Parietal lobe (tissue), 2 donors: ENCODE measurements at places on chromosomes 2 and 18. TPM values are rescaled to one million over a fixed set of nuclear protein-coding genes. Genes with fewer than 3 reads are reported as not detected.

CYP27C1 gene
- total RNA-seq: 3.1 TPM

SCN2A gene
- 174 TPM for total RNA-seq

UGT1A8 gene
- total RNA-seq: not detected

COL3A1 gene
- 19.1 TPM for total RNA-seq

MARS2 gene
- total RNA-seq: 14.1 TPM

MARCHF7 gene
- 165 TPM for total RNA-seq

CLEC4F gene
- total RNA-seq: not detected

ALPI gene
- total RNA-seq: not detected

FAM110C gene
- total RNA-seq: 2.8 TPM

MC4R gene
- total RNA-seq: 1.3 TPM

FOXD4L1 gene
- total RNA-seq: 0.63 TPM

PJVK gene
- total RNA-seq: 11.0 TPM

CRYGD gene
- total RNA-seq: not detected

SERPINB2 gene
- not detected for total RNA-seq

IL18R1 gene
- total RNA-seq: 0.63 TPM

SELENOI gene
- total RNA-seq: 69.2 TPM

COMMD1 gene
- 48.5 TPM for total RNA-seq

TXNDC2 gene
- total RNA-seq: not detected

PARD3B gene
- 8.8 TPM for total RNA-seq

CYTIP gene
- 2.5 TPM for total RNA-seq

RFX8 gene
- total RNA-seq: not detected

TFCP2L1 gene
- under 0.01 TPM for total RNA-seq

PLA2R1 gene
- total RNA-seq: 2.2 TPM

FAM210A gene
- 23.5 TPM for total RNA-seq

PRSS56 gene
- total RNA-seq: not detected

CXCR2 gene
- not detected for total RNA-seq

CCDC85A gene
- 34.4 TPM for total RNA-seq

ACKR3 gene
- 12.5 TPM for total RNA-seq

MAP2 gene
- 1,096 TPM for total RNA-seq

CD28 gene
- total RNA-seq: under 0.01 TPM

GPD2 gene
- total RNA-seq: 152 TPM

POMC gene
- 2.8 TPM for total RNA-seq

APOB gene
- total RNA-seq: 0.94 TPM

NCK2 gene
- 70.4 TPM for total RNA-seq

AFF3 gene
- total RNA-seq: 153 TPM

MC5R gene
- total RNA-seq: 5.0 TPM

CNRIP1 gene
- 100 TPM for total RNA-seq

PAX3 gene
- total RNA-seq: not detected

ANKRD62 gene
- total RNA-seq: 0.63 TPM

NXPH2 gene
- 26.9 TPM for total RNA-seq

ANKRD30BL gene
- total RNA-seq: 47.0 TPM

ASPRV1 gene
- 8.8 TPM for total RNA-seq

EFR3B gene
- 69.5 TPM for total RNA-seq

EMILIN1 gene
- total RNA-seq: 2.2 TPM
